Ascending aorta (tissue), 2 donors: ENCODE measurements at places on chromosomes 4 and X.
A peak's percentile ranks its signal among the peaks of the same experiment; 100 is the strongest.

DNA sequence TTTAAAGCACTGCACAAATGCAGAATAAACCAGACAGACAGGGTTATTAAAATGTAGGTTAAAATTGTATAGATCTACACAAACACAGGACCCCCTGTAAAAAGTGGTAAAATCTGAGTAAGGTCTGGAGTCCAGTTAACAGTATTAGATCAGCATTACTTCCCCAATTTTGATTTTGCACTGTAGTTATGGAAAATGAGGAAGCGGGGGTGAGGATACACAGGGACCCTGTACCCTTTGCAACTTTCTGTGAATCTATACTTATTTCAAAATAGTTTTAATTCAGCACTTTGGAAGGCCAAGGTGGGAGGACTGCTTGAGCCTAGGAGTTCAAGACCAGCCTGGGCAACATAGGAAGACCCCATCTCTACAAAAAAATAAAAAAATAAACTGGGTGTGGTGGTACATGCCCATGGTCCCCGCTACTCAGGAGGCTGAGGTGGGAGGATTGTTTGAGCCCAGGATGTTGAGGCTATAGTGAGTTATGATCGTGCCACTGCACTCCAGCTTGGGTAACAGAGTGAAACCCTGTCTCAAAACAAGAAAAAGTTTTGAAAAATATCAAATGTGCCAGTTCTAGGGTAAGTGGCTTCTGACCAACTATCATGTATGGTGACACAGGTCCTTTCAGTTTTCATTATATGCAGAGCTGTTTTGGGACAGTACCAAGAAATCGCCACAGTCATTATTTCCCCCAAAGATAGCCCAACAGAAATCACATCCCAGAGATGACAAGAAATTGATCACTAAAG, 17.7 kb downstream of the SEL1L3 start:
- no peak for DNase-seq
- no peaks in the 10 kb centered on the region for H3K36me3 ChIP-seq
- no peaks in the 10 kb centered on the region for H3K27me3 ChIP-seq
- H3K4me1 ChIP-seq = peaks cover 3% of the 10 kb centered on the region
- H3K4me3 ChIP-seq = no peak overlapping the region

- H3K4me1 ChIP-seq = peaks cover 3% of the 10 kb centered on the region
- DNase-seq = peak; percentile 73
- no peaks in the 10 kb centered on the region for H3K27me3 ChIP-seq
- H3K27ac ChIP-seq = peak within 1 kb of the TSS; percentile 98
Measured at GRCh38 chrX:47232803-47233332, at the start of gene USP11. Gene USP11, plus strand, starts transcription at chrX:47233009. Its CDS starts 35 bp downstream, at chrX:47233044.

- no peak overlapping the region for H3K4me3 ChIP-seq
- no peaks in the 10 kb centered on the region for H3K4me1 ChIP-seq
- no peak for DNase-seq
- H3K36me3 ChIP-seq = no peaks in the 10 kb centered on the region
- H3K27ac ChIP-seq = no peak overlapping the region
Measured at GRCh38 chr4:174430576-174430975, 91.7 kb downstream of the HPGD start.

- no peak overlapping the region for H3K4me3 ChIP-seq
- H3K36me3 ChIP-seq = no peaks in the 10 kb centered on the region
- H3K27ac ChIP-seq = no peak overlapping the region
- no peak for DNase-seq
Measured at GRCh38 chr4:73810191-73810590, 26.3 kb upstream of the CXCL6 start.

DNA sequence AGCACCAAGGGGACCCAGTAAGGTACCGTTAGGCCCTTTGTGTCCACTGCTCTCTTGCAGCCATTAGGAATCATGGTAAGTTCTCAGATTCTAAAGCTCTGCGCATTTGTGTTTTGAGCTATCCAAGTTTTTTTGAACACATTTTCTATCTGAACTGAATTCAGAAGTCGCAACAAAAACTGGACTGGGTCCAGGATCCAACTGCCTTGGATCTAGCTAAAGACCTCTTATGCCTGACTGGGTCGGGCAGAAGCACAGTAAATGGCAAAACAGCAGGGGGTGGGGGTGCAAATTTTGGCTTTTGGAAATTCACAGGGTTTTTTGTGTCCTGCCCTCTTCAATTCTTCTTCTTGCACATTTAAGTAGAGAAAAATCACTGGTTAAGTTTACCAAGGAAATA, 30.0 kb downstream of the RCHY1 start:
- H3K36me3 ChIP-seq = peaks cover 41% of the 10 kb centered on the region
- DNase-seq = no peak
- no peaks in the 10 kb centered on the region for H3K4me1 ChIP-seq
- no peak overlapping the region for H3K4me3 ChIP-seq
- H3K27ac ChIP-seq = no peak overlapping the region
- no peaks in the 10 kb centered on the region for H3K27me3 ChIP-seq

DNA sequence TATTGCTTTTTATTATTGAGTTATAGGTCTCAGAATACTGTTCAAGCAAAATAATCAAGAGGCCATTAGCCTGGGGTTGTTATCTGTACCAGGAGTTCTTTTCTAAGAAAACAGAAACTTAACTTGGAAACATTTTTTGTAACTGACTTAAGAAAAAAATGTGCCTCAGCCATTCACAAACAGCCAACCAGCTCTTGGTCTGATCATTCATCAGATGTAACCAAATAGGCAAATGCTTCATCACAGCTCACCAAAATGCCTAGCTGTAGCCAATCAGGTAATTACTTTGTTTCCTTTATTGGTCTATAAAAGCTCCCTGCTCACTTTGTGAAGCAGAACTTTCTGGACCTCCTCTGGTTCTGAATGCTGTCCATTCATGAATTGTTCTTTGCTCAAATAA, 387.7 kb downstream of the FAT4 start:
- no peak overlapping the region for H3K4me3 ChIP-seq
- no peaks in the 10 kb centered on the region for H3K4me1 ChIP-seq
- no peaks in the 10 kb centered on the region for H3K27me3 ChIP-seq
- no peak for DNase-seq
- H3K36me3 ChIP-seq = no peaks in the 10 kb centered on the region

GRCh38 chr4:149409146-149409545, 406.5 kb downstream of the IQCM start:
- no peak for DNase-seq
- H3K27me3 ChIP-seq = no peaks in the 10 kb centered on the region
- peak overlapping the region; percentile 0 for H3K4me3 ChIP-seq
- H3K4me1 ChIP-seq = no peaks in the 10 kb centered on the region

GRCh38 chr4:106034220-106034619, 138.9 kb downstream of the NPNT start:
- H3K4me3 ChIP-seq = no peak overlapping the region
- no peaks in the 10 kb centered on the region for H3K36me3 ChIP-seq
- H3K4me1 ChIP-seq = peaks cover 17% of the 10 kb centered on the region
- H3K27ac ChIP-seq = peak overlapping the region; percentile 69
- DNase-seq = no peak
- H3K27me3 ChIP-seq = no peaks in the 10 kb centered on the region

- H3K27me3 ChIP-seq = no peaks in the 10 kb centered on the region
- no peaks in the 10 kb centered on the region for H3K36me3 ChIP-seq
- DNase-seq = no peak
Measured at GRCh38 chr4:151649479-151649878, 111.3 kb downstream of the GATB start.
